ENCODE measurements at places on chromosomes 2 and 18.

DNA sequence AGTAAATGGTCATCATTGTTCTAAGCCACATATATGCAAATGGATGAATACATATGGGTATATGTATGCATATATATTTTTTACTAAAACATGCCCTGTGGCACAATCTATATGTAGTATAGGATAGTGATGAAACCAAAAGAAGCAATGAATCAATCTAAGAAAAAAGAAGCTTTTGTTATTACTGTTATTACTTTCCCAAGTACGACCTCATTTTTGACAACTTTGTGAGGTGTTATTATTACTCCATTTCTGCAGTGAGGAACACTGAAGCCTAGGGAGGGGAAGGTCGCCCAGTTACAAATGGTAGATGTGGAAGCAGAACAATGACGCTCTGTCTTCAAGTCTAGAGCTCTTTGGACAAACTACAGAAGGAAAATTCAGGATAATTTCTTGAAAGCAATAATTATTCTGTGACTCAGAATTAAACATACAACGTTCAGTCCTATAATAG lies 38.3 kb downstream of the STAT4 start:
- DNase-seq, result no peak

- DNase-seq, result no peak
Observed at GRCh38 chr2:85723707-85724360, 29.7 kb downstream of the GNLY start.

- DNase-seq, result no peak
Observed at GRCh38 chr2:46196871-46197462, 100.2 kb upstream of the EPAS1 start.

DNA sequence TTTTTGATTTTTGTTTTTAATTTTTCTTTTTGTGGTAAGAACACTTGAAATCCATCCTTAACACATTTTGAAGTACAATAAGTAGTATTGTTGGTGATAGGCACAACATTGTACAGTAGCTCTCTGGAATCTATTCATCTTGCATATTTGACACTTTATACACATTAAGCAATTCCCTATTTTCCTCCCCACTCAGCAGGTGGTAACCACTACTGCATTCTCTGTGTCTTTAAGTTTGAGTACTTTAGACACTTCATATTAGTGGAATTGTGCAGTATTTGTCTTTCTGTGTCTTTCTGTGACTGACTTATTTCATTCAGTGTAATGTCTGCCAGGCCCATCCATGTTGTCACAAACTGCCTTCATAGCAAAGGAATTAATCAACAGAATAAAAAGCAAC lies 471.7 kb upstream of the CDH20 start:
- no peak for DNase-seq

- DNase-seq, result no peak
Observed at GRCh38 chr2:206647985-206648384, 5.7 kb downstream of the FAM237A start.

DNA sequence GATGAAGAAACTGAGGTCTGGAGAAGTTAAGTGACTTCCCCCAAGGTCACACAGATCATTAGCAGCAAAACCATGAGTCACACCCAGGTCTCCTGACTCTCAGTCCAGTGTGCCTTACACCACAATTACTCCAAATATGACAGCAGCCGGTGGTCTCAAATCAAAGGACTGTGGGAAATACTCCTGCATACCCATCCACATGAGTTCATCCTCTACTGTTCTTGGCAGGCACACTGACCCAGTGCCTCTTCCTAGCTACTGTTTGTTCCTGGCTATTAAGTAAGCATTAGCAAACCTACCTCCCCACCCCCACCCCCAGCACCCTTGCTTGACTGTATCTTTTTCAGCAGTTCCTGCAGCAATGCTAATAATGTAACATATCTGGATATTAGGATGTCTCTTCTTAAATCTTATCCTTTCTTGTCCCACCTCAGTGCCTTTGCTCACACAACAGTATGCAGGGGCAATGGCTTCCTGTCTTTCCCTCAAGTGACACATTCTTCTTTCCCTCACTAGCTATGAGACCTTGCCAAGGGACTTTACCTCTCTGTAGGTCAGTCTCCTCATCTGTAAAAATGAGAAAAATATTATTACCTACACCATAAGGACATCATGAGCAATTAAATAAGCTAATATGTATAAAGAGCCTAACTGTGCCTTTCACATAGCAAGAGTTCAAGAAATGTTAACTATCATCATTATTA lies 46.2 kb downstream of the FAM98A start:
- no peak for DNase-seq

All from GM04503 (cell line).